ENCODE measurements at places on chromosomes 2 and 18.

DNA sequence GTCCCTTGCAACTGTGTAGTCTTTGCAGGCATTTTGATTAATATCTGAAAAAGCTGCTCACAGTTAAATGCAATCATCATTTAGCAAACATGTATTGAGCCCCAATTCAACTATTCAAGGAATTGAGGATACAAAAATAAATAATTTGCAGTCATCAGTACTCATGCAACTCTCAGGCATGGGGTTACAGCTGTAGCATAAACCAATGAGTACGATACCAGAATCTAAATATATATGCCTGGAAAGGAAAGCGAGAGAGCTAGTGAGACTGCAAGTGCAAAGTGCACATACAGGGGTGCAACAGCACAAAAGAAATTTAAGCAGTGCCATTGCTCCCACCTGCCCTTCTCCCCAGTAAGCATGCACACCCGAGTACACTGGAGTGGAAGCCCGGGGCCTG lies 216.4 kb downstream of the AFF3 start:
- no peak for DNase-seq

DNA sequence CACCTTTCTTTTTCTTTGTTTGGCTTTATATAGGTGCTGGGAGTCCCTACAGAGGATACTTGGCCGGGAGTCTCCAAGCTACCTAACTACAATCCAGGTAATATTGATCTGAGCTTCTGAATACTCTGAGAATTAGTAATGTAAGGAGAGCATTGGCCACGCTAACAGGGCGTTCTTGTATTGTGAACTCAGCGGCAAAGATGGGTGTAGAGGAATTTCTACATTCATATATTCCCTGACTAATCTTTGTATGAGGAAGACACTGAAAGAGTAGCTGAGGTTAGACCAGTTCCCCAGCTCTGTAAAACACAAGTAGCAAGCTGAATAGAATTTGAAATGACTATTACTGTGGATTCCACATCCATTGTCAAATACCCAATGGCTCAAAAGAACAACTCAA lies 48.5 kb downstream of the CDK15 start:
- DNase-seq = no peak

- DNase-seq = no peak
Observed at GRCh38 chr2:137872577-137872976, 91.7 kb upstream of the HNMT start.

- DNase-seq = no peak
Observed at GRCh38 chr18:49650426-49650891, 88.6 kb downstream of the LIPG start.

DNA sequence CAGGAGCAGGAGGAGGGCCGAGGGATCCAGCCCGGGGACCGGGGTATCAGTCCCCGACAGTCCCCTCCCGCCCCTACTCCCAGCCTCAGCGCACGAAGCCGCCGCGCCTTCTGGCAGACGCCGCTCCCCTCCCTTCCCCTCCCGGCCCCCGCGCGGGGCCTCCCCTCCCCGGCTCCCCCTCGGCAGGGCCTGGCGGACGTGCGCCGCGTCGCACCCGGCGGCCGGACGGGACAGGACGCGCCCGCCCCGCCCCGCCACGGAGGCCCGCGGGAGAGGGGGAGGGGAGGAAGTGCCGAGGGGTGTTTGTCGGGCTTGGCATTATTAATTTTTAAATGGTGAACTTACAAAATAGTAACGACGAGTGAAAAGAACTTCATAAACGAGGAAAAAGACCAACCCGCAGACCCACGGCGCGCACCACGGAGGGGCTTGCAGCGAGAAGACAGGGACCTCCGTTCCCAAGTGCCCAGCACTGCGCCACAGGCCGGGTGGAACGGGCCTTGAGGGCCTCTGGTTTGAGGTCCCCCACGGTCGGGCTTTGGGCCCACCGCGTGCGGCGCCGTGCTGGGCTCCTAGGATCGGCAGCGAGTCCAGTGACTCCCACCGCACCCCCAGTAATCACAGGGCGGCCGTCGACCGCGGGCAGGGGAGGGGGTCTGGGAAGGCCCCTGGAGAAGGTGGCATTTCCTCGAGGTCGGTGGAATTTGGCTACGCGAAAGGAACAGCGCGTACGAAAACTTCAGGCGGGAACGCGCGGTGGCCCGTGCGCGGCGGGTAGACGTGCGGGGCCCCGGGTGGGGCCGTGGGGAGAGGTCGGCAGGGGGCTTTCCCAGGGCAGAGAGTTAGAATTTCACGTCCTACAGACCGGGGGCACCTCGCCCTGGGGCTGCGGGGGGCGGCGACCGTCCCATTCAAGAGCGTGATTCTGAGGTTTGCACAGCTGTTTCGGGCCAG lies 954 bp upstream of the CTDSP1 start:
- DNase-seq = no peak

GRCh38 chr2:156110890-156111289 lies 221.6 kb downstream of the NR4A2 start:
- DNase-seq = no peak

DNA sequence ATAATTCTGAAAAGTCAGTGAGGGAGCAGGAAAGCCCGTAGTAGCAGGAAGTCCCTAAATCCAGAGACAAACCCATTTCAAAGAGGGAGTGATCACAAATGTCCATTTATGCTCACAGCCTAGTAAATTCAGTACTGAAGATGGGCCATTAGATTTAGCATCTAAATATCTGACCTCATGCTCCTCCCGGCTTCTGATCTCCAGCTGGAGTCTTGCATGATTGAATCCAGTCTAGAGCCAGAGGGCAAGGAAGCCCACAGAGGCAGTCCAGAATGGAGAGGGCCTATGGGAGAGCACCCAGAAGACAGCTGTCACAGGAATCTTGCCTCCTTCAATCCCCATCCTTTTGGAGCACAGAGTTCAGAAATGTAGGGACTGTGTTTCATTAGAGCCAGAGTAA lies 16.0 kb upstream of the ST8SIA3 start:
- DNase-seq = no peak

GRCh38 chr18:62288665-62289008 lies 36.5 kb upstream of the TNFRSF11A start:
- no peak for DNase-seq

DNA sequence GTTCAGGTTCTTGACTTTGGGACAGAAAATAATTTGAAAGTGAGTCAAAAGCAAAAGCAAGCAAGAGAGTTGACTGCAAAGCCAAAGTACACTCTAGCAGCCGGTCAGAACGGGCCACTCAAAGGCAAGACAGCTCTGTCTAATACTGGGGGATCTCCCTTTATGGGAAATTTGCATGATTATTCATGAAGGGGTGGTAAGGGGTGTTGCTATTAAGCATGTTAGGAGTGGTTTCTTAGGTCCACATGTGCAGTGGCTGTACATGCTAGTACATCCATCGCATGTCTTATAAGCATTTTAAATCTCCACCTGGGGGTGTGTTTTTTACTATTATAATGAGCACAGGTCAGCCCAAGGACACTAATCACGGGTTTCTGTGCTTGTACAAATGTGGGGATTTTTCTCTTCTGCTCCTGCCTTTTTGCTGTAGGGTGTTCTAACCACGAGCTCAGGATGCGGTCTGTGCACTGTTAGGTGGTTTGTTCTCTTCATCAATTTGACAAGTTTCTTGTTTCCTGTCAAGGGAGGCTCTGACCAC lies 60.2 kb upstream of the SPP2 start:
- DNase-seq = no peak

- DNase-seq = no peak
Observed at GRCh38 chr2:184047536-184047935, 550.8 kb upstream of the ZNF804A start.

- DNase-seq = no peak
Observed at GRCh38 chr18:37483221-37483971, 82.2 kb downstream of the CELF4 start.

GRCh38 chr2:63861220-63861822 lies 19.6 kb downstream of the UGP2 start:
- DNase-seq = no peak

GRCh38 chr2:3434654-3435053 lies 55.2 kb downstream of the TRAPPC12 start:
- no peak for DNase-seq

DNA sequence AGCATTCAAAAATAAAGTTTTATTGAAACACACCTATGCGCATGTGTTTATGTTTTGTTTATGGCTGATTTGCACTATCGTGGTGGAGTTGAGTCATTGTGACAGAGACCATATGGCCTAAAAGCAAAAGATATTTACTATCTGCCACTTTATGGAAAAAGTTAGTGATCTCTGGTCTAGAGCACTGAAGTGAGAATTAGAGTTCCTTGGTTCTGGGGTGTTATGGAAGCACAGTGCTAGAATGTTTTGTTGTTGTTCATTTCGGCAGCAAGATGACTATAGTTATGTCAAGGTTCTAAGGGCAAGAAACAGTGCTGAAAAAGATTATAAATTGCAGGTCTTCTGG lies 416.5 kb downstream of the SLC4A3 start:
- no peak for DNase-seq

DNA sequence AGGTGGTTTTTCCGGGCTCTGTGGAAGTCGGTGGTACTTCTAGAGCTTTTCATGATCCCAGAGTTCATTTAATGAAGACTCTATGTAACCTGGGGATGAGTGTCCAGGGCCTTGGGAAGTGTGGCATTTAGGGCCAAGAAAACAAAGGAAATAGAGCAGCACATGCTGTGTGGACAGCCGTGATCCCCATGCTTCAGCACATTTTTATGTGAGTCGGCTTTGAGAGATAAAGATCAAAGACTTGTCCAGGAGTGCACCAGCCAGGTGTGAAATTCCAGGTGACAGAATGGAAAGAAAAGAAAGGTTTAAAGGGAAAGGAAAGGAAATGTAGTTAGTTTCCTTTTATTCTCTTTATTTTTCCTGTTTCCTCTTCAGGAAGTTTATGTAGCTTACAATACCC lies 258.0 kb upstream of the NRP2 start:
- no peak for DNase-seq

DNA sequence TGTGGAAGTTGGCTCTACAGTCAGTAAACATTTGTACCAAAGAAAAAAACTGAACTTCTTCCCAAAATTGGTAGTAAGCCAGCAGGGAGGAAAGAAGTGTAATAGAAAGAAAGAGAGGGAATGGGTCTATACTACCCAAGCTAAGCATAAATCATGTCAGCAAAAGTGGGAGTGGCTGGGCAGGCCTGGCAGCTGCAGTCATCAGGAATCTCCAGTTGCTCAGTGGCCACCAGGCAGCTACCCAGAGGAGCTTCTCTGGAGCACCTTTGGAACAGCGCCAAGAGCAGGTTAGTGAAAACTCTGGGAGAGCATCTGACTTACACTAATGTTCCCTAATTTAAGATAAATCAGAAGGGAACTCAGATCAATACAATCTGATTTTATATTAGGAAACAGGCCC lies 14.3 kb downstream of the FRZB start:
- no peak for DNase-seq

DNA sequence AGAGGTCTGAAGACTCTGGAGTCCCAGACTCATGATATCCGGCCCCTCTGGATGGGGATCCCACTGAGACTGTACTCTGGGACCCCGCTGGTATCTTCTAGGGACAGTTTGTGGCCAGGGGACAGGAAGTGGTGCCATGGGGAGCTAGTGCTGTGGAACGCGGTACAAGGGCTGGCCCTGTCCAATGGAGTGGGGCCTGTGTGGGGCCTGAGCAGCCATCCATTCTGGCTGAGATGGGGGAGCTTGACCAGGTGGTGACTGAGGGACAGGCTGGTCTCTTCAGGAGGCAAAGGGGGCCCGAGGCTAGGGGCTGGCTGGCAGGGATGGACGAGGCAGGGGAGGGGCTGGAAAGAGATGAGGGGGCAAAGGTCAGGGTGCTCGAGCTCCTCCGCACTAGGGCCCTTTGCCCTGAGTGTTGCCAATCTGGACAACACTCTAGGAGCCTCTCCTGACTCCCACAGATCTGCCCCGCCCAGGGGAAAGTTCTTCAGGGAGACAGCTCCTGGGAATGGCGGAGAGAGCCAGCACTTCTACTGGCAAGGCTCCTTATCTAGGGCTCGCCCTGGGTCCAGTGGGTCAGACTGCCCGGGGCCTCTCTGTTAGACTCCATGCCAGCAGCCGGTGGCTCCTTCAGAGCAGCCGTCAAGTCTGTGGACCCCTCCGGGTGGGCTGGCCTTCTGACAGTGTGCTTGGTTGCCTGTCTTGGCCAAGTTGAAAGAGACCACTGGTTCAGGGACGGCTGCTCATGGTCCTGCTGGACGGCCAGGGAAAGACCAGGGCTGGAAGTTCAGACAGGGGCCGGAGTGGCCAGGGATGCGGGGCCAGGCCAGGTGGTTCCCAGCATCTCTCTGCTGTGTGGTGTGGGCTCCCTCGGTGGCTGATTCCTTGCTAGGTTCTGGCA lies 12.3 kb downstream of the MALL start:
- no peak for DNase-seq

- no peak for DNase-seq
Observed at GRCh38 chr2:191109888-191110287, 40.9 kb downstream of the STAT4 start.

DNA sequence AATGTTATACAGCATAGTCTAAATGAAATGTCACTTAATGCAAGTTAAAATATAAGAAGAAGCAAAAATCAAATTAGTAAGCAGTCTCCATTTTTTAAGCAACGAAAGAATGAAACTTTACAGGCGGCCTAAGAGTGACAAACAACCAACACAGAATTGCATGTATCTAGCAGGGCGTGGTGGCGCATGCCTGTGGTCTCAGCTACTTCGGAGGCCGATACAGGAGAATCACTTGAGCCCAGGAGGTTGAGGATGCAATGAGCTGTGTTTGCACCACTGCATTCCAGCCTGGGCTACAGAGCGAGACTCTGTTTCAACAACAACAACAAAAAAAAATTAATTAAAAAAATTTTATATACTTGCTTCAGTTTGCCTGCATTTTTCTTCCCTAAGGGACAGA lies 16.6 kb downstream of the RBMS1 start:
- DNase-seq = no peak

- DNase-seq = no peak
Observed at GRCh38 chr2:15812187-15812780, 128.1 kb upstream of the MYCN start.

GRCh38 chr18:9741793-9742523 lies 33.9 kb downstream of the RAB31 start:
- DNase-seq = no peak

DNA sequence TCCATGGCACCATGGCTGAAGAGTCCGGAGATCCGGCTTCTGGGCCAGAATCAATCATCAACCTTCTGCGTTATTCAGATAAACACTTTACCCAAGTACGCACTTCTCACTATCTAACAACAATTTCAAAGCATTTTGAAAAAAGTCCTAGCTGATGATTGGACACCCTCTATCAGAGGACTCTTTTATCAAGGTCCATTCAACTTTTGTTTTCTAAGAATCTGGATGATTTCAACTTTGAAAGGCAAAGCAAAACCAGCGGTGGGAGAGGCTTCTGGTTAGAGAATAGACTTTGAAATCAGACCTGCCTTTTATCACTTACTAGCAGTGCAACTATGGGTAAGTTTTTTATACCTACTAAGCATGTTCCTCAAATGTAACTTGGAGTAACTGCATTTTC lies 293.6 kb upstream of the TNP1 start:
- DNase-seq = no peak

- no peak for DNase-seq
Observed at GRCh38 chr2:231068525-231069222, 12.0 kb downstream of the PSMD1 start.

DNA sequence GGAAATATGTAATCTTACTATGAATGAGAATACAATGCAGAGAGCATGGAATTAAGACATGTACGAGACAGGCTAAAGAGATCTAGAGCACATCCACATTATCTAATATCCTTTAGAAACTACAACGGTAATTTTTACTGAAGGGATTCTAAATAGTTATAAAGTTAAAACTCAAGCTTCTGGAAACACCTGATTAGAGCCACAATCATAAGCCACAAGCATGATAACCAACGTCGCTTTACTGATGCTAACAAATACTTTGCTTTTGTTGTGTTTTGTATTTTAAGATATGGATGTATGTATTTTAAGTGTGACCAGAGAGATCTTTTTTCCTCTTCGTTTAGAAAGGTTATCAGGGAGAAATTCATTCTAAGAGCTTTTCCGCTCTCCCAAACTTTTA lies 44.0 kb upstream of the STK17B start:
- no peak for DNase-seq

Data from cortex of kidney (tissue), 1 donor.